ENCODE measurements at places on chromosomes 16 and 17. TPM values are rescaled to one million over a fixed set of nuclear protein-coding genes. Genes with fewer than 3 reads are reported as not detected.

Gene TMEM235
- not detected for polyA plus RNA-seq

Gene HLF
- 3.5 TPM for polyA plus RNA-seq

Gene CLEC18B
- 154 TPM for polyA plus RNA-seq

Gene GCGR
- polyA plus RNA-seq: 11.1 TPM

Gene CSH1
- polyA plus RNA-seq: not detected

Gene KRT15
- 3.1 TPM for polyA plus RNA-seq

- DNase-seq: peak; percentile 71
These were observed 656 bp upstream of the GEMIN4 start for GRCh38 chr17:752620-753219.

DNA sequence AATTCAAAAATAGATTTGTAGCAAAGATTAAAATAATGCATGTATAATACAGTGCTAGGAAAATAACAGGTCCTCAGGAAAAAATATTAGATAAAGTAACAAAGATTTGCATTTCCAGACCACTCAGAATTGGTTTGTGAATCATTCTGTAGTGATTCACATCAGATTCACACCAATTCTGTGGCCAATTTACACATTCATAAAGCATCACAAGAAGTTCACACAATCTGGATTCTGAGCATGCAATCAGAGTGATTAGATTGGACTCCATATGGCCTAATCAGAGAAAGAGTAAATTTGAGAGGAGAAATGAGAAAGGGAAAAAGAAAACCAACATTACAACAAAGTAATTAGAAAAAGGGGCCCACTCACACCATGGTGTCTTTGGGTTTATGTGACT, 36.0 kb upstream of the SLC47A1 start:
- no peak for DNase-seq

DNA sequence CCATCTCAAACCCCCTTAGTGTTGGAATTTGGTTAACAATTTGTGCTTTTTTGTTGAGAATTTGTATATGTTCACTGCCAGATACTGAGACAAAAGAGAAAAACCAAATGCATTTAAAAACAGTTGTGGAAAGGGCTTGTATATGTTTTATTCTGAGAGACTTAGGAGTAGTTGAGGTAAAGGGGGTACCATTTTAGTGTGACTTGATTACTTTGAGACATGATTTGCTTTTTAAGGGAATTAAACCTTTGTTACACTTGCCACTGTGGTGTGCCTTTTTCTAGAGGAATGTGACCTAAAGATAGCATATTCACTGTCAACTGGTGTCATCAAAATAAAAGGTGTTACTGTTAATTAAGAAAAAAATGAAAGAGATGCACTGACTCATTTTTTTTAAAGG, 4.5 kb downstream of the IGF2BP1 start:
- DNase-seq: no peak

DNA sequence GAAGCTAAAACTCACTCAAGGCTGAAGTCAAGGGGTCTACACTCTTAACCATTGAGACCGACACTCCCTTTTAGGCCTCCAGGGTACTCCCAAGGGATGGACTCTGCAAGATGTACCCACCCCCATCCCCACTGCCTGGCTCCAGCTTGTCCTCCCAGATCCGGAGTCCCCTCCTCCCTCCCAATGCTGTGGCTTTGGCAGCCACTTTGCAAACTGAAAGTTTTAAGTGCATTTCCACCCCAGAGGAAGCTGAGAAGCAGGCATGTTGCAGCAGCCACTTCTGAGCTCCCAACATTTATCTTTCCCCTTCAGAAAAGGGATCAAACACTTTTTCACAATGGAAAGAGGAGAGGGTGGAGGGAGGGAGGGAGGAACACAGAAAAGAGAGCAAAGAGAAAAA, 115.2 kb downstream of the COPRS start:
- no peak for DNase-seq

DNA sequence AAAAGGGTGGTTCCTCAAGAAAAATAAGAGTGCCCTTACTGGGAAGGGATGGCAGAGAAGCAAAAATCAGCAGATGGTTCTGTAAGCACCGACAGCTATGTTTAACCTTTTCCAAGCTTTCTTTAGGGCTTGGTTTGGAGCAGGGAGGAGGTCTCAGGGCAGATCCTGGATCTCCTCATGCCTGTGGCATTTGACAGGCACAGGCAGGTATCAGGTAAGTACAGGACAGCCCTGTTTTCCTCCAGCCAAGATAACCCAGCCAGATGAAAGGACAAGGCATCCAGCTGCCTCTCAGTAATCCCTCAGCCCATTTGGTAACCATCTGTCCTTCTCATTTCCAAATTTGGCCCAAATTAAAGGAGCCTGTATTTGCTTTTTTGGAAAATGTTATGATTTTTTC, 141.5 kb downstream of the TOX3 start:
- DNase-seq: no peak

- DNase-seq: no peak
These were observed 2.4 kb upstream of the TBX21 start for GRCh38 chr17:47730681-47731080.

- no peak for DNase-seq
These were observed 101.0 kb downstream of the METRNL start for GRCh38 chr17:83180264-83180995.

DNA sequence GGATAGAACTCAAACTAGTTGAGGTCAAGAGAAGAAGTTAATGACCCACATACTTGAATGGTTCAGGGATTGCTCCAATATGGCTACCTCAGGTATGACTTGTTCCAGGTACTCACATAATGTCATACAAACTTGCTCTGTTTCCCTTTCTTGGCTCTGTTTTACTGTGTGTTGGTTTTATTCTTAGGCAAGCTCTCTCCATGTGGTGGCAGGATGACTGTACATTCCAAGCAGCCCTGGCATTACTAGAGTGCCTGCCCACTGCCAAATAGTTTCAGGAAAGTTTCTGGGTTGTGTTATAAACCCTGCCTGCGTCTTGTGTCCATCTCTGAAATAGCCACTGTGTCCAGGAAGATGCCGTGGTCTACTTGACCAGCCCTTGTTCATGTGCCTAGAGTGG, 476.8 kb downstream of the SHISA9 start:
- DNase-seq: no peak

DNA sequence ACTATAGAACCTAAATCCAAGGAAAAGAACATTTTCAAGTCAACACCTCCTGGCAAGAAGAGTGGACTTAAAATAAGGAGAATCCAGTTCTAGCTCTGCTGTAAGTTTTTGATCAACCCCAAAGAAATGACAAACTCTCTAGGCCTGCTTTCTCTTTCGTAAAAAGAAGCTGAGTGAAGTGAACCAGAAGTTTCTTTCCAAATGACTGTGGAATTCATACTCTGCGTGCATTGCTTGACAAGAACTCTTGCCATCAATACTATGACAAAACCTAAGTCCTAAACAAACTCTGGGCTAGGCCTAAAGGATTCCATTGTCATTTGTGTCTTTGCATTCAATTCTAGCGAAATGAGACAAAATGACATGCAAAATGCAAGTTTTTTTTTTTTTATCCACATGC, 187.5 kb upstream of the SOX9 start:
- no peak for DNase-seq

GRCh38 chr16:55588799-55589198, 22.3 kb downstream of the CAPNS2 start:
- no peak for DNase-seq

- DNase-seq: no peak
These were observed 14.0 kb downstream of the RNF43 start for GRCh38 chr17:58403311-58403710.

GRCh38 chr16:77881355-77882030, 93.1 kb downstream of the VAT1L start:
- DNase-seq: no peak
